CD4-positive, alpha-beta T cell treated with Interleukin-17A for 4 hours (primary cell): ENCODE measurements at places on chromosomes 12 and 14.

- DNase-seq, result no peak
These were observed 174.2 kb downstream of the SSPN start for GRCh38 chr12:26369588-26369987.

- no peak for DNase-seq
These were observed 25.0 kb downstream of the JAG2 start for GRCh38 chr14:105143451-105144025.

DNA sequence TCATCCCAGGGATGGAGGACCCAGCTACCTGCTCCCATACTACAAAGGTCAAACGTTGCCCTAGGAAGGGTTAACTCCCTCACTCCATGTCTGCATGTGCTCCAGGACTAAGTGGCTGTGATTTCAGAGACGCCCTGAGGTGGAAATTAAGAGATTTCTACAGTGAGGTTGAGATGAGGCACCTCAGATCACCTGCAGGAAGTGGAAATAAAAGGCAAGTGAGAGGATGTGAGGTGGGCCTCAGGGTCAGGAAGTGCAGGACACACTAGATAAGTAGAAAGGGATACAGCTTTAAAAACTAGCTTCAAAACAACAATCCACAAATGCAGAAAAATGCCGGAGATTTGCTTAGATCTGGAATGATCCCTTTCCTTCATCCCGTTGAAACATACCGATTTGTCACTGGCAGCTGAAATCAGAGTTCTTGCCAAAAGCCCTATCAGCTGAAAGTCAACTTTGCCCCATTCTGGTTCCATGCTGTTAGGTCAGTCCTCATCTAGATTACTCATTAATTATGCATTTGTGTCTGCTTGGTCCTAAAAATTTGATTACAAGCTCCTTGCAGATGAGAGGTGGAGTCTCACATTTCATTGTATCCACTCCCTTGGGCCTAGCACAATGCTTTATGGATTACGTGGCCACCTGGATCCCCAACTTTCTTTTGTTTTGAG lies 6.6 kb downstream of the PLBD1 start:
- DNase-seq, result no peak

GRCh38 chr12:44582521-44582920 lies 293.6 kb downstream of the NELL2 start:
- DNase-seq, result no peak

DNA sequence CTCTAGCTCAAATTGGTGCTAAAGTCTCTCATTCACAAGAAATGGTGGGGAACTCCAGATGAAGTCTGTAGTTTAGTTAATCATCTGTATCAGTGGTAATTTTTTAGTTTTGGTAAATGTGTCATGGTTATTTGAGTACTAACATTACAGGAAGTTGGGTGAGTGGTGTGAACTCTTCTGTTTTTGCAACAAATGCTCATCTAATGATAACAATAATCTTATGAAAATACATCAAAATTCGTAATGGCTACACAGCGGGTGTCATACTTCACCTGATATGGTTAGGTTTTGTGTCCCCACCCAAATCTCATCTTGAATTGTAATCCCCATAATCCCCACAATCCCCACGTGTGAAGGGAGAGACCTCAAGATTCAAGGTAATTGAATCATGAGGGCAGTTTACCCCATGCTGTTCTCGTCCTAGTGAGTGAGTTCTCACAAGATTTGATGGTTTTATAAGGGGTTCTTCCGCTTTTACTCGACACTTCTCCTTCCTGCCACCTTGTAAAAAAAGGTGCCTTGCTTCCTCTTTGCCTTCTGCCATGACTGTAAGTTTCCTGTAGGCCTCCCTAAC lies 209.3 kb upstream of the FOXN3 start:
- no peak for DNase-seq

- DNase-seq, result no peak
These were observed 263.4 kb upstream of the PLEKHG7 start for GRCh38 chr12:92439420-92439805.

GRCh38 chr14:78157494-78158437 lies 12.4 kb upstream of the NRXN3 start:
- no peak for DNase-seq
